PC-9 (cell line): ENCODE measurements at places on chromosomes 5 and 9.

DNA sequence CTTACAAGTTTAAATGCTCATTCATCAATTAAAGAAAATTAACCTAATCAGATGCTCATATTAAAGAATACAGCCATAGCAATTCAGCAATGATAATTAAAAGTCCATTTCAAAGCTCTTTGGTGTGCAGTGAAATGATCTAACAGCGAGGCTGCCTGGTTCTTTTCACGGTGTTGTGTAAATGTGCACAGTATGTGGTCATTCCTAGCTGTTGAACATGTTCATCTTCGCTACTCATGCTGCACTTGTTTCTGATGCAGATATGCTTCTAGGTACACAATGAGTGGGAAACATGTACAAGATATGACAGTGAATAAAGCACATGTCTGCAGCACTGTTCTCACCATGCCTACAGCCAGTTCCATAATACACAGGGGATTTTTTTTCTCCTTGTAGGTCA, 163.5 kb downstream of the NR2F1-AS1 start:
- DNase-seq: no peak

DNA sequence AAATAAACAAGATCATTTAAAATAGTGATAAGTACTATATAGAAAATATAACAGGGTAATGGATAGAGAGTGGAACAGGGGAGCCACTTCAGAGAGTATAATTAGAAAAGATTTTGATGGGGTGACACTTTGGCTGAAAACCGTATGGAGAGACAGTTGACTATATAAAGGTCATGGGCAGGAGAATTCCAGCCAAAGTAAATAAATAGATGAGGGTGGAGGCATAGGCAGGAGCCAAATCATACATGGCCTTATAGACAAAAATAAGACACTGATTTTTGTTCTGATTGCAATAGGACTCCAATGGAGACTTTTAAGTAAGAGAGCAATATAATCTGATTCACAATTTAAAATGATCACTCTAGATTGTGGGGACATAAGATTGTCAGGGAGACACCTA, 37.5 kb upstream of the NUDT12 start:
- DNase-seq: no peak

DNA sequence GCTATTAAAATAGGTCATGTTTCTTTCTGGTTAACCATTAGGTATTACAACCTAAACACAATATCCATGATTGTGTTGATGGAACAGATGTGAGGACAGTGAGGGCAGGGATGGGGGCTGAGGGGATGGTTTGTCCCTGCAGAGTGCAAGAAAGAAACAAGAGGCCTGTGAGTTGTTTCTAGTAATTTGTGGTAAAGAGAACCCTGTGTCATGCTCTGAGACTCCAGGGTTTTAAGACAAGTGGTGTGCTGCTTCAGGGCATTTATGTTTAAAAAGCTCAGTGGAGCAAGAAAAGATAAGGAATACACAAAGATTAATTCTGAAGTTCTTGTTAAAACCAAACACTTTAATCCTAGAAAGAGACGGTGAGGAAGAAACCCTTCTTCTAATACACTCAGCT, 656.5 kb downstream of the TLE1 start:
- DNase-seq: no peak

GRCh38 chr5:110899566-110900412, 161.0 kb downstream of the SLC25A46 start:
- DNase-seq: no peak

DNA sequence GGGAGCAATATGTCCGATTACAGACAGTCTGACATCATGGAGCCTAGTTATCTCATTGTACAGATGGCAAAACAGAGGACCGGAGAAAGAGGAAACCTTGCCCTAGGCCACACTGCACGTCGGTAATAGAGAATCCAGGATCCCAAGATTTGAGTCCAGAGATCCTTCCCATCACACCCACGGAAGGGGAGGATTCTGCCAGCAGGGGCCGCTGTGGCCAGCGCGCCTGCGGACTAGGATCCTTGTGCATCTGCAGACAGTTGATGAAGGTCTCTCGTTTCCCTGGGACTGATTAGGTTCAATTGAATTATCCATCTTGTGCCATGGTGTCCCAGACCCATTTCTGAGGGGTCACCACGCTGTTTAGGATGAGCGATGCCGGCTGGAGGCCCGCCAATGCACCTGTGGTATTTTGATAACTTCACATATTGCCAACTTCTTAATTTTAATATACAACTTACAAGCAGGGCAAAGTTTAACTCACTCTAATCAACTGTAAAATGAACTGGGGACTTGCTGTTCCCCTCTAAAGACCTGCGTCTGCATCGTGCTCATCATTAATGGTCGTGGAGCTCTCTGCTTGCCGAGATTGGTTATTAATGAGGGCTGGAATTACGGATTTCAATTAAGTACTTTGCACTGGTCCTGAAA, 592.7 kb upstream of the BRINP1 start:
- DNase-seq: peak; percentile 14

- DNase-seq: no peak
Measured at GRCh38 chr5:21391506-21391905, 1403.5 kb upstream of the CDH18 start.

DNA sequence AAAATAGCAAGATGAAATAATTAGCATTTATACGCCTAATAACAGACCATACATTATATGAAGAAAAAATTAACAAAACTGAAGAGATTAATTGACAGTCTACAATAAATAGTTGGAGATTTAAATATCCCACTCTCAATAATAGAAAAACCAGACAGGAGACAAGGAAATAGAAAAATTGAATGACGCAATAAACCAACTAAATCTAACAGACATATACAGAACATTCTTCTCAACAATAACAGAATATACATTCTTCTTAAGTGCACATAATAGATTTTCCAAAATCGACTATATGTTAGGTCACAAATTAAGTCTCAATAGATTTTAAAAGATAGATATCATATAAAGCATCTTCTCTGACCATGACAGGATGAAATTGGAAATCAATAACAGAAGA, 25.6 kb upstream of the RNF180 start:
- no peak for DNase-seq

DNA sequence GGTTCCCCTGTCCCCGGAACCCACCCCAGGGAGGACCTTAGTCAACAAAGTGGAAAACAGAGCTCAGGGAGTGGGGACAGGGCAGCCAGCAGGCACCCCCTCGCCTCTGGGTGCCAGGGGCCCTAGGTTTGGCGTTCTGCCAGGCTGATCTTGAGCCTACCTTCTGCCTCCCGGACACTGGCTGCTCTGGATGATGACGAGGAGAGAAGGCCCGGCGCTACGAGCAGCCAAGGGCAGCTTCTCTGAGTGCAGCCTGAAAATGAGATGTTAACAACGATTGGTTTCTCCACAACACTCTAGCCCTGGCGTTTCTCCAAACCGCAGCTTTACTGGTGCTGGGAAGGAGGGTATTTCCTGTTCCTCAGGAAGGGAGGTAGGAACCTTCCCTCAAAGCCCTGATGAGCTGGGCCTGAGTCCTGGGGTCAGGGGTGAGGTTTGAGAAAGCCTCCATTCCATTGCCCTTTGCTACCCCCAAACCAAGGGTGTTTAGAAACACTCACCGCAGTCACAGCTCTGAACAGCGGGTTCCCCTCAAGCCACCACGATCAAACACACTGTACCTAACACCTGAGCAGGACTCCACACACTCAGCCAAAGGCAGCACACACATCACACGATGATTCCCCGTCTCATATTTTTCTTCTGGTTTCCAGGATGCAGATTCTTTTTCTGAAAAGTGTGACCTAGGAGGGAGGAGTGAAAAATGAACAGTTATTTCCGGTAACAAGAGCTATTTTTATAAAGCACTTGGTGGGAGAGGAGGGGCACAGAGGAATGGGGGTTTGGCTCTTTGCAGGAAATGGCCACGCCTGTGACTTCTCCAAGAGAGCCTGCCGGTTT, at the start of gene STING1:
Gene STING1, minus strand, starts transcription at position 709 of the 840 bp plus-strand sequence. CDS start 1,054 bp downstream, outside the sequence.
- DNase-seq: peak; percentile 86

- DNase-seq: no peak
Measured at GRCh38 chr9:68802525-68803015, 97.5 kb downstream of the PIP5K1B start.

DNA sequence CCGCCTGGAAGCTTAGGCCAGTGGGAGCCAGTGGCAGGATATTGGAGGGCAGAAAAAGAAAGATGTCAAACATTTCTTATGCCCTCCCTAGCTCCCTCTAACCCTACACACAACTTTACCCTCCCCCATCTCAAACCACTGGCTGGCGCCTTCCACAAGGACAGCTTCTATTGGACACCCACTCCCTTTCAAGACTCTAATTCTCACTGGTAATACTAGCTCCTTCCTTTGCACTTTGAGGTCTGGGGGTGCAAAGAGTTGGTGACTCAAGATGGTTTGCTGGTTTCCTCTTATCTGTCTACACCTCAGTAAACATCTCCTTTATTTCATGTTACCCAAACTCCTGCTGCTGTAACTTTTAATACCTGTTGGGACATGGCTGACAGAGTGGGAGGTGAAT, 11.6 kb upstream of the ITGA1 start:
- no peak for DNase-seq

DNA sequence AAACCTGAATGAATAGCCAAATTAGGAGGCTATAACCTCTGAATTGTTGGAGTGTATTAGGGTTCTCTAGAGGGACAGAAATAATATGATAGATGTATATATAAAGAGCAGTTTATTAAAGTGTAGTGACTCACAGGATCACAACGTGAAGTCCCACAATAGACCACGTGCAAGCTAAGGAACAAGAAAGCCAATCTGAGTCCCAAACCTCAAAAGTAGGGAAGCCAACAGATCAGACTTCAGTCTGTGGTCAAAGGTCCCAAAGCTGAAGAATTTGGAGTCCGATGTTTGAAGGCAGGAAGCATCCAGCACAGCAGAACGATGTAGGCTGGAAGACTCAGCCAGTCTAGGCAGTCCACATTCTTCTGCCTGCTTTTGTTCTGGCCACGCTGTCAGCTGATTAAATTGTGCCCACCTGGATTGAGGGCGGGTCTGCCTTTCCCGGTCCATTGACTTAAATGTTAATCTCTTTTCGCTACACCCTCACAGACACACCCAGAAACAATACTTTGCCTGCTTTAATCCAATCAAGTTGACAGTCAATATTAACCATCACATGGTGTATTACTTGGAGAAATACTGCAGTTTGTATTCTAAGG, 550.6 kb downstream of the CDH10 start:
- no peak for DNase-seq

- no peak for DNase-seq
Measured at GRCh38 chr9:133813749-133814585, 75.8 kb upstream of the SARDH start.
